ENCODE measurements at places on chromosomes 12 and 14.

DNA sequence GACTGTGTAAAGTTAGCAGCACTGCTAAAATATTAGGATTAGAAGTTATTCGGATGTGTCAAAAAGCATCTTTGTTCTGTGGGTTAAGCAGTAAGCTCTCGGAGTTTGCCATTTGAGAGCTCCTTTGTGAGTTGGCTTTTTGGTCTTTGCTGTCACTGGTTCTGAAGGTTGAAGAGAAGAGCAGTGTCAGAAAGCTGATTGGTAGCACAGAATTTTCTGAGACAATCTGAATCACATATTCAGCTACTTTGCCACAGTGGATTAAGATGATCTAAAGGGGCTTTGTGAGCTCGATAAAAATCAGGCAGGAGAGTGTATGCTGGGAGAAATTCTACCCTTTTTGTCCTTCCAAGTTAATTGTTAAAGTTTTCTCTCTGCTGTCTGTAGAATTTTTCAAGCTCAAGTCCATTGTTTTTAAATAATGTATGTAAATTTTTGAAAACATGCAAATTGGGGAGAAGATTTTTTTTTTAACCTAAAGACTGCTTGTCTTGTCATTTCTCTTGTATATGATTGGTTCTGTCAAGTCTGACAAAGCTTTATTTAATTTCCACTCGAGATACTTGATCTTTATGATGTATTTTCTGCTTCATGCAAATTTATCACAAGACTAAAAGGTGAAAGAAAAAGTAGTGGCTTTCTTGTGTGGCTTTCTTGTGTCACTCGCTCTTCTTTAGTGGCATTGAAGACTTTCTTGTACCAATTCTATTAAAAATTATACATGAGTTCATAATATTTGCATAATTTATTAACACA, 307.3 kb downstream of the EGLN3 start:
- no peak for DNase-seq

- no peak for DNase-seq
Measured at GRCh38 chr12:6465467-6466183, 4.9 kb downstream of the VAMP1 start.

DNA sequence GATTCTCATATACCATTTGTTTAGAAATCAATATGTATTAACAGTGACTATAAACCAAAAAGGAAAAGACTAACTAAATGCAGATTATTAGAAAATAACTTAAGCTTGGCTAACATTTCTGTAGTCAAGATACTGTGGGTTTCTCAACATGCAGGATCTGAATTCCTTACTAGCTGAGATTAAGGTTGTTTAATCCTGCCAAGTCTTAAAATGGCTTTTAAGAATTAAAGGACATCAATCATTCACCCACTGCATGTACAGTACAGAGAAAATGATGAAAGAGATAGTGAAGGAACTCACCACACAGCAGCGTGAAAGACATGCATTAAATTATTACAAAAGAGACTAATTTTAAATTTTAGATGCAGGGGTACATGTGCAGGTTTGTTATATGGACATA, 3.8 kb downstream of the ACSS3 start:
- DNase-seq = no peak

DNA sequence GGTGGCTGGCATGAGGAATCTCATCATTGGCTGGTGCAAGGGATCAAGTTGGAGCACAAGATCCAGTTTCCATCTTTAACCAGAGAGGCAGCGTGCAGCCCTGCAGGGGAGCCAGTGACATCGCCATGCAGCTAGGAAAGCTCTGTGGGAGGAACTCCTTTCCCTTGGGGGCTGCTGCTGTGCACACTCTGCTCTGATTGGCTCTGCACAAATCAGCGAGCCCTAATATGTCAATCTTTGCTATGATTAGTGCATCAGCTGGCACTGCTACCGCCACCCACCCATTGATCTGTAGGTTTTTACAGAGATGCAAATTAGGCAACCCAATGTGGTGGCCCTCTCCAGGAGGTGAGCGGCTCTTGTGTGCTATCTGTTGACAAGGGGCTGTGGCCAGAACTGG, 262.6 kb downstream of the PCNX1 start:
- DNase-seq = no peak

DNA sequence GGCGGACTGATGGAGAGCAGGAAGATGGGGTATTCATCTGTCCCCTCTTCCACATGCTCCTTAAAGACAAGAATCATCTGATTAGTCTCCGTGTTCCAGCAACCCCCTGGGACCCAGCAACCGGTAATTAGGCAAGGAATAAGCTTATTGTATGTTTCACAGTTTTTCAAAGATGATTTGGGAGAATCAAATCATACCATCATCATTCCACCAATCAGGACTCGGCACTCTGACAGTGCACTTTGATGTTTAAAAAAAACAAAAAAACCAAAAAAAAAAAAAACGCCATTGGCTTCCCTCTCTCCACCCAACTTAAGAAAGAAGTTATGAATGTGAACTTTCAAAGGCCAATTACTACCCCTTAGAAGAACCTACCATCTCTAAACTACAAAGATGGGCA, 1.3 kb upstream of the DYNC1H1 start:
- no peak for DNase-seq

DNA sequence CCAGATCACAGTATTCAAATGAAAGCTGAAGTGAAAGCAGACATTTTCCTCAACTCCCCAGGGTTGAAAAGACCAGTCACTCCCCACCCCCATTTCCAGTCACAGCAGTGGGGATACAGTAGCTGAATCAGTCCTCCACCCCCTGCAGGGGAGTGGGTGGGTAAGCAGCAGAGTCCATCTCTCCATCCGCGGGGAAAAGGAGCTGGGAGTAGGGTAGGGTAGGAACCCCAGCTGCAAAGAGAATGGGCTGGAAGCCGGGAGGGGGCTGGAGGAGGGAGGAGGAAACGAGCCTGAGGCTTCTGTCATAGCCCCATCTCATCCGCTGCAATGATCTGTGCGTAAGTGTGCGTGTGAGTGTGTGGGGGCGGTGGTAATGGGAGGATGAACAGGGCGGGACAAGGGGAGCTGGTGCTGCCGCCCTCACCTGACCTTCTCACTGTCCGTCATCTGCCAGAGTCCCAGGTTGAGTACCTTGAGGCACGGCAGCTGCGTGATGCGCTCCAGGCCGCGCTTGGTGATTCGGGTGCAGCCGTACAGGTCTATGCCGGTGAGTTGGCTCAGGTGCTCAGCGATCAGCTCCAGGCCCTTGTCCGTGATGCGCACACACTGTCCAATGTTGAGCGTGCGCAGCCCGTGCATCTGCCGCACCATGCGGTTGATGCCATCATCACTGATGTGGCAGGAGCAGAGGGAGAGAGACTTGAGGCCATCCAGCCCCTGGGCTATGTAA, 1.8 kb downstream of the FBXL14 start:
- DNase-seq = no peak

DNA sequence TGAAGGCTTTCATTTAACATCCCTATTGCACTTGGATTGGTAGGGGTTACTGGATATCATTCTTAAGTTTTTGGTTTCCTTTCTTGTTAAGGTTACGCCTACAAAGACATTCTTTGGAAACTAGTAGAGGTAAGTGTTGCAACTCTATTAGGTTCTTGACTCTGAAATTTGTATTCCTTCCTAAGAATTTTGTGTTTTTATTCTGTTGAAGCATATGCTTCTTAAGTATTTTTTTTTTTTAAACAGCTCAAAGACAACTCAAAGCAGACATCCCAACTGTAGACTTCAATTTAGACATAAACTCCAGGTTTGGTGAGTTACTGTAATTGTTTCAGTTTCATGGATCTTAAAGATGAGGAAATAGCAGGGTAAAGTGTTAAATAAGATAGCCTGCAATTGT, 1.1 kb upstream of the RBMS2 start:
- DNase-seq = no peak

GRCh38 chr14:62847168-62847567, 198.1 kb downstream of the KCNH5 start:
- no peak for DNase-seq

DNA sequence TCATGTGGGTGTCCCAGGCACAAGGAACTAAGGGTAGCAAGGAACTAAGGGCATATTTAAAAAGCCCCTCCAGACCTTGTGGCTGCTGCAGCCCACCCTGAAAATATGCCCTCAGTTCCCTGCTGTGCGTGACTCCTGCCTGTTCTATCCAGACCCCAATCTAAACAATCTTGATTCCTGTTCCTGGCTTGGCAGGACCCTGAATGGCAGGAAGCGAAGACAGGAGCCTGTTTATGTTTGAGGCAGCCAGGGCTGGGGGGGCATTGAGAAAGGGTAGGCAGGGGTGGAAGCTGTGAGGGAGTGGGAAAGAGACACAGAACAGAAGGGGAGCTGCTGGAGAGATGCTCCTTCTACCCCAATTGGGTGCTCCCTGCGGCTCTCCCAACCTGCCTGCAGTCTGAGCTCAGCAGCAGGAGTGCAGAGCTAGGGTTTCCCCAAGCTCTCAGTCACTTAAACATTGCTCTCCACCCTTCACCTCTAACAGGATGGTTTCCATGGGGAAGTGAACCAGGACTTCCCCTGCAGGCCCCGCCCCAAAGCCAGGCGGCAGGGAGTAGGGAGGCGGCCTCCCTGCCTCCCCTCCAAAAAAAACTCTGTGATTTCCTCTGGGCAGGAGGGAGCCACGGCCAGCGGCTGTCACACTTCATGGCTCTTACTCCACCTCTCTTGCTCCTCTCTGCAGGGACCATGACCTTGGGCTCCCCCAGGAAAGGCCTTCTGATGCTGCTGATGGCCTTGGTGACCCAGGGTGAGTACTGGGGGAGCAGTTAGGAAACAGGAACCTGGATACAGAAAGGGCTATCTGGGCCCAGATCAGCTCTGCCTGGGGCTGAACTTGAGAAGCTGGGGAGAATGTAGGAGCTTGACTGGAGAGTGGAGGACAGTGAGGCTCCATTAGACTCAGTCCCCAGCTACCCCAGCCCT, 4.7 kb downstream of the ACVRL1 start:
- no peak for DNase-seq

GRCh38 chr14:32354716-32355115, 25.6 kb downstream of the AKAP6 start:
- DNase-seq = no peak

DNA sequence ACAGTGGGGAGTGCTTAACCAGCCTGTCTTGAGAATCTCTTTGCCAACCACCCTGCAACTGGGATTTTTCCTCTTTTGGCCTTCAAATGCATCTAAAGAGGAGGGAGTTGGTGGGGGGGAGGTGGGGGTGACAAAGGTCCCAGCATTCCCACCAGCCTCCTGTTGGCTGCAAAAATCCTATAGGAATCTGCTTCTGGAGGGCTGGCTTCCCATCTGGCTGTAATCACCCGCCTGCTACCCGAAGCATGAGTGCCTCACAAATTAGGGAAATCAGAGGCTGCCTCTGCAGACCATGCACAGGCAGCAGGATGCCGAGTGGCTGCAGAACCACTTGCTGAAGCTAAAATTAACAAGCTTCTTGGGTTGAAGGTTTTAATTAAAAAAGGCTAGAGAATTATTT, 73.9 kb upstream of the WSCD2 start:
- DNase-seq = no peak

GRCh38 chr12:14619741-14620501, 52.2 kb upstream of the PLBD1 start:
- DNase-seq = no peak

GRCh38 chr14:88791629-88792472, 902 bp downstream of the EML5 start:
- no peak for DNase-seq
